ENCODE measurements at places on chromosomes 11 and 22.

DNA sequence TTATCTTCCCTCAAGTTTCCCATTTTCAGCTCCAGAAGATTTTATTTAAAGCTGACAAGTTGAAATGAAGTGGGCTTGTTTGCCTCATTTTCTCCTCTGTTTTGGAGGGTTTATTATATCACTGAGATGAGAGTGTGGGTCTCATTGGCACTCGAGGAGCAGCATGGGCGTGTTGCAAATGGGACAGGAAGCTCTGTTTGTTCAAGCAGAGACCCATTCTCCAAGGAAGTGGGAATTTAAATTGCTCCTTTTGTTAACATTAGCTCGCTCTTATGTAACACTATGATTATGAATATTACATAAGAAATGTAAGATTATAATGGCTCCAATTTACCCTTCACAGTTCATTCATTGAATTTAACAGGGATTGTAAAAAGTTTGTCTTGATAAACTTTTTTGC lies 317.7 kb upstream of the CTSC start:
- no peak for DNase-seq

DNA sequence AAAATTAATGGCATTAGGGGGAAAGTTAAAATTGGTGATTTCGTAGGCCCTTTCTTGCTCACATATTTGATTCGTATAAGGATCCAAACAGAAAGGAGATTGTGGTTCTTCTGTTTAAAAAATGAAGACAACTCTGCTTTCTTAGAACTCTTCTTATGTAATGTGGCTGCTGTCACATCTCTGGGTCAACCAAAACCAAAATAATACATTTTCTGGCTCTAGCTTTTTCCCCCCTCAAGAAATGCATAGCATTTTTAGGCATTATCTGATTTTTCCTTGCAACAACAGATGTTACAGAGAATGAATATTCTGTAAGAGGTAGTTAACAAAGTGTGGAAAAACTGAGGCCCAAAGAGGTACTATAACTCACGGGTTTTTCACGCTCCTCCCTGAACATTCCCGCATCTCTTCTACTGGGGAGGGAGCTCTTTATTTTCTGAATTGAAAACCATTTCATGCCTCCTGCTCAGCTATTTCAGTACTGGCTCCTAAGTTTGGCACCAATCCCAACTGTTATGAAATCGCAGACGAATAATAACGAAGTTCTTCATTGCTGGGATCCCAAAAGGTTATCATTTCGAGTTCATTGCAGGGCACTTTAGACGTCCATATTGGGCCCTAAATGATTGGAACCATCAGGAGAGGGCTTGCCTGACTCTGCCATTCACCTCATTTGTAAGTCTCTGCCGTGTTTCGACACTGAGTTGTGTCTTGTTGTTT lies 17.1 kb downstream of the GRAP2 start:
- no peak for DNase-seq

DNA sequence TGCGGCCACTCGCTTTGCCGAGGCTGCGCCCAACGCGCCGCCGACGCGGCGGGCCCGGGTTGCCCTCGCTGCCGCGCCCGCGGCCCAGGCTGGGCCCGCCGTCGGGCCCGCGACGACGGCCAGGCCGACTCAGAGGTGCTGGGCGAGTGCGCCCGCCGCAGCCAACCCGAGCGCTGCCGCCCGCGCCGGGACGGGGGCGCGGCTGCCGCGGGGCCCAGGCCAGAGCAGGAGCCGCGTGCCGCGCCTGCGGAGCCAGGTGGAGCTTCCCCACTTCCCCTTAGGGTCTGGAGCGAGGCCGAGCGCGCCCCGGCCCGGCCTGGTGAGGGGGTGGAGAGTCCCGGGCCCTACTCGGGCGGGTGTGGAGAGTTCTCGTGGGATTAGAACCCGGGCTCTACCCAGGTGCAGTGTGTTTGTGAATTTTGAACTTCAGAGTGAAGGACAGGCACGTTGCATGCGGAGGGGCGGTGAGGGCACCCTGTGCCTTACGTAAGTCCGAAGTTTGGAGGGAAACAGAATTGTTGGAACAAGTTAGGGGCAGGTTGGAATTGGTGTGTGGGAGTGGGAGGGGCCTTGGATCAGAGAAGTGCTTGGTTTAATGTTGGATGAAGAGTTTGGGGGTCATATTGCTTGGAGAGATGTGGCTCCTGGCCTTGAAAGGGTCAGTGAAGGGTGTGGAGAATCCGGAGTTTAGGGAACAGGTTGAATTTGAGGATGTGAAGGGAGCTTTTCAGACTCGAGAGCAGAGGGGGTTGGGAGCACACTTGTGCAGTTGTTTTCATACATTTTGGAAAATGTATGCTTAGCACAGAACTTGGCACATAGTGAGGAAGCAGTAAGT lies 697 bp downstream of the RNF169 start:
- DNase-seq = peak; percentile 46

GRCh38 chr22:47041271-47042115 lies 279.0 kb downstream of the TBC1D22A start:
- DNase-seq = no peak

DNA sequence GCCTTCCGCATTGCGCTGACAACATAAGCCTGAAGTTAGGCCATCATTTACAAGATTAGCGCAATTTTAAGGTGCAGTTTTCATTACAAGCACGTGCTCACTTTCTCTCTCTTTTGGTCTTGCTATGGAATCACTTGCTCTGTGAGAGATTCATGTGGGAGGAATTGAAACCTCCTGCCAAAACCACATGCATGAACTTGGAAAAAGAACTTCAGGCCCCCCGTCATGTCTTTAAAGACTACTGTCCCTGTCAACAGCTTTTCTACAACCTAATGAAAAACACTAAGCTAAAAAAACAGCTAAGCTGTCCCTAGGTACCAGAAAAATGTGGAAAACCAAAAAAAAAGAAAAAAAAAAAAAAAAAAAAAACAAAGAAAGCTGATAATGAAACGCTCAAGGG lies 1707.6 kb upstream of the RAG2 start:
- DNase-seq = no peak

DNA sequence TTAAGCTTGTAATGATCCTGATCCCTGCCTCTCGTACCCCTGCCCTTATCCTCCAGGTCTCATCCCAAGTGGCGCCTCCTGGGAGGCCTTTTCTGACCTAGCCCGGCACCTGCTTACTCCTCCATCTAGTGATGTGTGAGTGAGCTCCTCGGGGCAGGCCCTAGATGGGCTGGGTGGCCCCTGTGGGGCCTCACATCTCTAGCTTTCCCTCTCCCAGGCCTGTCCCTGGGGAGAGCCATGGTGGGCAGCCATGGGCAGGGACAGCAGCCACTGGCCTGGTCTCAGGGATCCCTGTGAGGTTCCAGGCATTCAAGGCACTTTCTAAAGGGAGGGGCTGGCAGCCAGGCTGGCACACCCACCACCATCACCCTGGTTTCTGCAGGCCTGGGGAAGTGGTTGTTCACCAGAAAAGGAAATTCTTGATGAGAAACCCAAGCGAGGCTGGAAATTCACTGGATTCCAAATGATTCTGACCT lies 27.9 kb downstream of the GNAZ start:
- DNase-seq = no peak

DNA sequence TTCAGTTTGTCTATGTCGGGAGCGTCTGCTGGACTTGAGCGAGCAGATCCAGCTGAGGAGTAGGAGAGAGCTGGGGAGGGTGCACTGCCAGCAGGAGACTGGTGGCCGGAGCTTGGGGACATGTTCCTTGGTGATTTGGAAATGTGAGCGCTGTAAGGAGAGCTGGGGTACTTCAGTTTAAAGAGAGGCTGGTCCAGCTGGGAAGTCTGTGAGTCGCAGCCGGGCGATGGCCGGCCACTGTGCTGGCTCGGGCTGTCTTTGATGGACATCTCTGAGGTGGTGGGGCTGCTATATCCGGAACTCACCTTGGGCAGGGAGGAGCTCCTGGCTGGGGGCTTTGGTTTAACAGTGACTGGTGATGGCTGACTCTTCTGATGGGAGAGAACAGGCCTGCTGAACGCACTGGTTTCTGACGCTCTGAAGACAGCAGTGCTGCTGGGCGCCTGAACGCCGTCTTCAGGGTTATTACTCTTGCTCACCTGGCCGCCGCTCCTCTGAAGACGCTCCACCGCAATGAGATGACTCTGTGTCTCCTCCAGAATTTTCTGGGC lies 63.6 kb upstream of the PITPNB start:
- no peak for DNase-seq

DNA sequence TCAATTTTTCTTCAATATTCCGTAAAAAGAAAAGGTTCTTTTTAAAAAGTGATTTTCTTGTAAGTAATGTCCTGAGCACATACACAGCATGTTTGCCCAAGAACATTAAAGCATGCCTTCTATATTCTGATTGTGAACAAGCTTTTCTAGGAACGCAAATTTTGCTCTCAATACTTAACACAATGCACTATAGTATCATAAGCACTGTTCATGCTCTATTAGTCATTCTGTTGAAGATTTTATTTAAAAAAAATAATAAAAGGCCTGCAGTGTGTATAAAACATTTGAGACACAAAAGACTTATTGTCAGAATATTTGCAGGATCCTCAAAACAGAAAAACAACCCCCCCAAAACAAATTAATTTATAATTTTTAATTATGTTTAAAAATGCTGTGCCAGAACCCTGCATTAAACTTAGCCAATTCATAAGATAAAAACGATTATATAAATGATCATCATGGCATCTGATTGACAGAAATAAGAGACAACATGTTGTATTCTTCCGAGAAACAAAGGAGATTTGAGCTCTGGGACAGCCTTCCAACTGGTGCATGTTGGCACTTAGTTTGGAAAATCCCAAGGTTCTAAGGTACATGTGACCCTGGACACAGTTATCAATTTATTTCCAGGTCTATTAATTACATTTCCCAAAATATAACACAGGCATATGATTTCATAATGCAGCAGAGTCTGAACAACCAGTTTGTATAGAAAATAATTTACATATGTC lies 13.1 kb downstream of the MTMR2 start:
- DNase-seq = no peak

DNA sequence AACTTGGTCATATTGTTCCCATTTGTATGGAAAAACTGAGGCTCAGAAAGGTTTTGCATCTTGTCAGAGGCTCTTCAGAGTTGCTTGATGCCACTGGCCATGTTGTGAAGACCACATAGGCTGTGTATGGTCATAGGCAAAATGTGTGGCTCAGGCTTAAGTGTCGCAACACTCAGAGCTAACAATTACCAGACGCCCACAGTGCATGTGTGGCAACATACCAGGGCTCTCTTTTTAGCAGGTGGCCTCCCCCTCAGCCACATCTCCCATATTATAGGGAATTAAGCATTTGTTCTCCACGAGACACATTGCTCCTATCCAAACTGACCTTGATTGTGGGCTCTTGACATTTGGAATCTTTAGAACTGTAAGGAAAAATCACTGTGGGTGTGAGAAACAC lies 802.5 kb downstream of the DLG2 start:
- no peak for DNase-seq

DNA sequence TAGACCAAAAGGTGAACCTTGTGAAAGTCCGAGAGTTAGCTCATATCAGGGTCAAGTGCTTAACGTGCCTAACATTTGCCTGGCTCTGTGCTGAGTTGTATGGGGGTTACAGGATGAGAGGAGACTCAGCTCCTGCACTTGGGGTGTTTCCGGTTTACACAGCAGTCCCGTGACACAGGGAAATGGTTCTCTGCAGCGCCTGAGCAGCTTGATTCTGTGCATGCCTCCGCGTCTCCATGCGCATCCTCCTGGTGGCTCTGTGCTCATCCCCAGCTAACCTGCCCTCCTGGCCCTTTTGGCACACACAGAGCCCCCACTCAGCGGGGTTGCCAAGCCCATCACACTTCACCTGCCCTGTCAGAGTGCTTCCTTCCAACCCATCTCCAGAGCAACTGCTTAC lies 238.3 kb upstream of the TBCEL start:
- DNase-seq = no peak

- DNase-seq = no peak
Measured at GRCh38 chr11:73257342-73258103, 14.6 kb upstream of the P2RY6 start.

- DNase-seq = no peak
Measured at GRCh38 chr11:86365546-86365945, 9.1 kb upstream of the CCDC81 start.

- DNase-seq = no peak
Measured at GRCh38 chr11:103541186-103541795, 432.1 kb downstream of the DYNC2H1 start.

DNA sequence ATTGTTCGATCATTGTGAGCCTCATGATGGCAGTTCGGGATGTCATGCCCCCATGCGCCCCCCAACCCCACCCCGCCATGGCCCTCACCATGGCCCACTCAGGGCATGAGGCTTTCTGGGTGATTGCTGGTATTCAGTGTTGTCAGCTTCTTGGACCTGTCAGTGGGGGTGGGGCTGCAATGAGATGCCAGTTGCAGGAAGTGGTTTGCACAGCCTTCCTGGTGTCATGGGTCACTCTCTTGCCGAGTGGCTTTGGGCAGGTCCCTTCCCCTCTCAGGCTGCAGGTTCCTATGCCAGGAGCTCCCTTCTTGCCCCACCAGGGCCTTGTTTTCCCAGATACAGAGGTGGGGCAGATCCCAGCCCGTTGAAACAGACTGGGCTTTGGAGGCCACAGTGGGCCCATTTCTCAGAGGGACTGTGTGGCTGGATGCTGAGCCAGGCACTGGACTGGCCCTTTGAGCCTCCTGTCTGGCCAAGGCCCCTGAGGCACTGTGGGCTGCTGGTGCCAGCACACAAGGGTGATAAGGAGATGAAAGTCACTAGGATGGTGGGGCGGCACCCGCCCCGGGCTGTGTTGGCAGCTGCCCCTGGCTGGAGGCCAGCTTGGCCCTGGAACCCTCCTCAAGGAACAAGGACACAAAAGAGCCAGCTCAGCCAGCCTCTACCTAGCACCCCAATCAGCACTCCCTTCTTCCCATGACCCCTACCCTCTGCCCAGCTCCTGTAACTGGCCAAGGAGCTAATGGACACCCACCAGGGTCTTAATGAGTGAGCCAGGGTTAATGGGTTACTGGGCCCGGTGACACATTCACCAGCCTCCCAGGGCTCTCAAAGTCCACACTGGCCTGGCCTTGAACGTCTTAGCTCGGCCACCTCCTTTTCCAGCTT lies 1.5 kb upstream of the GGT1 start:
- no peak for DNase-seq

DNA sequence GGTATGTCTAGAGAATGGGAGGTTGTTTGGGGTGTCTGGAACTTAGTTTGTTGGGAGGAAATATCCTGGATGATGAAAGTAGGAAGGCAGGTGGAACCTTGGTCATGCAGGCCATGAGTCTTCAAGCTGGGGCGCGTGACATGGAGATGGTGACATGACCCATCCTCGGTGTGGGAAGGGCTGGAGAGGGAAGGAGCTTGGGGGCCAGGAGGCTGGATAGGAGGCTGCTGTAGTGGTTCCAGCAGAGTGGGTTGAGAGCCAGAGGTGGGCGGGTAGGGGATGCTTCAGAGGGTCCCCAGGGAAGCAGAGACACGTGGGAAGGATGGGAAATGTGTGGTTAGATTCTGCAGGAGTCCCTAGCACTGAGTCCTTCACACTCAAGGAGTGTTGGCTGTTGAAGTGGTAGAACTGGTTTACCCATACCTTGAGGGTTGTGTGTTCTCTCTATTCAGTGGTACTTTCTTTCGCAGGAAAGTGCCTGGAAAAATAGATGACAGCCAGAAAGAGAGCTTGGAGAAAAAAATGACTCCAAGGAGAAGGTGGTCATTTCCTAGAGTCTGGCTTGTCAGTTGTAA lies 56.8 kb downstream of the LDLRAD3 start:
- no peak for DNase-seq

- no peak for DNase-seq
Measured at GRCh38 chr11:71248656-71249055, 3.7 kb downstream of the SHANK2 start.

GRCh38 chr11:82930734-82931133 lies 29.2 kb downstream of the DDIAS start:
- no peak for DNase-seq

- no peak for DNase-seq
Measured at GRCh38 chr22:45181240-45181639, 17.5 kb downstream of the NUP50 start.

GRCh38 chr11:62599069-62599696 lies 2.5 kb downstream of the MTA2 start:
- DNase-seq = peak; percentile 99

All from SK-N-DZ (cell line).